ENCODE measurements at places on chromosomes 4 and X.

GRCh38 chr4:110484767-110485166 is 8.8 kb downstream of the ENPEP start:
- peak; percentile 88 for DNase-seq

DNA sequence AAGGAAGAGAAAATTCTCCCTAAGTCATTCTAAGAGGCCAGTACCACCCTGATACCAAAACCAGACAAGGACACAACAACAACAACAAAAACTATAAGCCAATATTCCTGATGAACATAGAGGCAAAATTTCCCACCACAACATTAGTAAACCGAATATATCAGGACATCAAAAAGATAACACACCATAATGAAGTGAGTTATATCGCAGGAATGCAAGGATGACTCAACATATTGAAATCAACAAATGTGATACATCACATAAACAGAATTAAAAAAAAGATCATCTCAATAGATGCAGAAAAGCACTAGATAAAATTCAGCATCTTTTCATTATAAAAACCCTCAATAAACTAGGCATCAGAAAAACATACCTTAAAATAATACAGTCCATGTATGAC is 1844.4 kb upstream of the PCDH10 start:
- no peak for DNase-seq

- DNase-seq = no peak
These were observed 2.9 kb downstream of the GYG2 start for GRCh38 chrX:2831471-2832228.

DNA sequence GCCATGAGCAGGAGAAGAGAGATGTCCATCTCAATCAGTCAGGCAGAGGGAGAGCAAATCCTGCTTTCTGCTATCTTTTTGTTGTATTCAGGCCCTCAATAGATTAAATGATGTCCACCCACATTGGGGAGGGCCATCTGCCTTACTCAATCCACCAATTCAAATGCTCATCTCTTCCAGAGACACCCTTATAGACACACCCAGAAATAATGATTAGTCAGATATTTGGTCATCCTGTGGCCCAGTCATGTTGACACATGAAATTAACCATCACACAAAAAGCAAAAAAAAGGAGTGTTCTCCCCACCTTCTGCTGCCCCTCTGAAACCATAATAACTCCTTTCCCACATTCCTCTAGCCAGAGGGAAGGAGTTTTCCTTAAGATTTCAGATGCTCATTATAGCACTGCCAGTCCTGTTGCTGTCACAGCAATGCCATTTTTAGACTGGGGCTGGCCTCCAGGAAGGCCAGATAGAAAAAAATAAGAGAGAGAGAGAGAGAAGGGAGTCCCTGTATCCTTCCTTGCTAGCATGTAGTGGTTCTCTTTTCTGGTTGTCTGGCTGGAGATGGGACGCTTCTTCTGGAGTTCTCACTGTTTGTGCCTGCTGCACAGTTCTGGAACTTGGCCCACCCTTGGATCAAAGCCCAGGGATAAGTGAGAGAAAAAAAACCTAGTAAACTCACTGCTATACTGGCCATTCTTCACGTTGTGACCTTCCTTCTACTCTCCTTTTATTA is 177.7 kb downstream of the RBM46 start:
- no peak for DNase-seq

GRCh38 chr4:24497221-24497620 is 87.1 kb downstream of the DHX15 start:
- no peak for DNase-seq

DNA sequence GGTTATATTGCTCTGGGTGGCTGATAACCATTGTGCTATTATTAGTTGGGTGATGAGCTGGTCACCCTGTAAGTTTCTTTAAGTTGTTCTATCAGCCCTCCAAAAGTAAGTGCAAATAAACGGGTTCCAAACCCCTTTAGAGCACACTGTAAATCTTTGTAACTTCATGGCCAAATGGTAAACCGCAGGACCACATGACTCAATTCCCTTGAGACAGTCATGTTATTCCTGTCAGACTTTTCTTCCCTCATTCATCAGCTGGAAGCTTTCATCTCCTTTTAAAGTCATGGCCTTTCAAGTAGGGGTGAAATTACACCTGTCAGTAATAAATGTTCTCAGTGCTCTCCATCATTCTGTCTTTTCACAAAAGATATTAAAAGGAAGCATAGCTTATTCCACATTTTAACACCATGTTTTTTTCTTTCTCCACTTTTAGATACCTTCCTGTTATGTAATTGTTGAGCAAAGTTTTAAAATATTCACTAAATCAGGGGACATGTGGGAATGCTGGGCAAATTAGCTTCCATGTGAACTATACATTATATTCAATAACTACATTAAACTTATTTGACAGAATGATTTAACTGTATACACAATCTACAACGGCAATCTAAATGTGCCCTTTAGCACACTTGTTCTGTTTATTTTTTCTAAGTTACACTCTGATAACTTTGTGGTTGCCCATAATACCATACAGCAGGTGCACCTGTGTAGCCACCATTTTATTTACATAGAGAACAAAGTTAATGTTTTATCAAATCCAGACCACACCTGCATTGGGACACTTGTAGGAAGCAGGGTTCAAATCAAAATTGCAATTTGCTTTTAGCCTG is 275.5 kb downstream of the CFAP299 start:
- no peak for DNase-seq

DNA sequence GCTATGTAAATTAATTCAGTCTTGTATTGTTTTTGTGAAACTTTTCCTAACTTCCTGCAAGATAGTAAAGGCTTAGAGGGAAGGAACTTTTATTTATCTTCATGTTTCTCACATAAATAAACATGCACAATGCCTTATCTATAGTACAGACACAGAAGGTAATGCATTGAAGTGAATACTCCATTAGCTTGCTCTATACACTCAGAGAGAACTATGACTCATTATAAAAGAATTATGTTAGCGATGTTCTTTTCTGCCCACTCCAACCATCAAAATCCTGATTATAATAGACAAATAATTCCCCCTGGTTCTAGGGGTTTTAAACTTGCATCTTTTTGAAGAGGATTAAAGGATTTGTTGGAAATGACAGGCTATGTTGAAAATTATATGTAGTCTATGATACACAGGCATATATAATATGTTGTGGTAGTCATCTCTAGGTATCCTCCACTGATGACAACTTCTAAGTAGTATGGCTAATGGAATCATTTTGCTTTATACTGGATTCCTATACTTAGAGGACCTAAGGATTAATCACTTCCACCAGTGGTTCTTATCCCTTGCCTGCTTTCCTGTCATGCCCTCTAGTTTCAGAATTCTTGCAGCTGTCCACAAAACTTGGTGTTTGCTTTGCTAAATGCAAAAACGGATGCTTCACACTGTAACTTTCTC is 115.7 kb downstream of the NDST4 start:
- DNase-seq = no peak
